ENCODE measurements at places on chromosomes 1 and 21. TPM values are rescaled to one million over a fixed set of nuclear protein-coding genes. Genes with fewer than 3 reads are reported as not detected.

The BRINP2 gene
- not detected for total RNA-seq

The LCE3E gene
- total RNA-seq, result not detected

The LAMC1 gene
- 0.39 TPM for total RNA-seq

The SPRR1A gene
- not detected for total RNA-seq

The GBP6 gene
- total RNA-seq, result not detected

The PAQR6 gene
- total RNA-seq, result 7.1 TPM

The RXFP4 gene
- not detected for total RNA-seq

The C1orf146 gene
- total RNA-seq, result not detected

The TBCE gene
- 28.2 TPM for total RNA-seq

The SMPDL3B gene
- total RNA-seq, result 0.37 TPM

The CD101 gene
- total RNA-seq, result 0.18 TPM

The HENMT1 gene
- total RNA-seq, result 16.5 TPM

The KRTAP12-2 gene
- not detected for total RNA-seq

The OR6K3 gene
- not detected for total RNA-seq

The C8B gene
- total RNA-seq, result not detected

The PDZK1 gene
- total RNA-seq, result not detected

The SNX27 gene
- total RNA-seq, result 32.6 TPM

The OR6Y1 gene
- total RNA-seq, result not detected

The ZNF695 gene
- total RNA-seq, result 1.2 TPM

The C1orf210 gene
- total RNA-seq, result not detected

The PTPRF gene
- total RNA-seq, result 3.2 TPM

The POGK gene
- total RNA-seq, result 49.7 TPM

The OLFM3 gene
- not detected for total RNA-seq

The CHRNB2 gene
- not detected for total RNA-seq

The DYRK3 gene
- 13.0 TPM for total RNA-seq

The LRRC39 gene
- total RNA-seq, result 0.43 TPM

The MIER1 gene
- total RNA-seq, result 45.1 TPM

The KCNJ9 gene
- total RNA-seq, result not detected

The SYPL2 gene
- 0.11 TPM for total RNA-seq

The CTSS gene
- 42.0 TPM for total RNA-seq

The TBX19 gene
- total RNA-seq, result 6.5 TPM

The VSIG8 gene
- total RNA-seq, result not detected

The RAB29 gene
- 26.7 TPM for total RNA-seq

The WNT3A gene
- total RNA-seq, result not detected

The ADAMTS1 gene
- total RNA-seq, result 2.9 TPM

The NAXE gene
- total RNA-seq, result 78.8 TPM

The CFAP141 gene
- total RNA-seq, result not detected
